NCI-H524 (cell line): ENCODE measurements at places on chromosomes 12 and 14.

DNA sequence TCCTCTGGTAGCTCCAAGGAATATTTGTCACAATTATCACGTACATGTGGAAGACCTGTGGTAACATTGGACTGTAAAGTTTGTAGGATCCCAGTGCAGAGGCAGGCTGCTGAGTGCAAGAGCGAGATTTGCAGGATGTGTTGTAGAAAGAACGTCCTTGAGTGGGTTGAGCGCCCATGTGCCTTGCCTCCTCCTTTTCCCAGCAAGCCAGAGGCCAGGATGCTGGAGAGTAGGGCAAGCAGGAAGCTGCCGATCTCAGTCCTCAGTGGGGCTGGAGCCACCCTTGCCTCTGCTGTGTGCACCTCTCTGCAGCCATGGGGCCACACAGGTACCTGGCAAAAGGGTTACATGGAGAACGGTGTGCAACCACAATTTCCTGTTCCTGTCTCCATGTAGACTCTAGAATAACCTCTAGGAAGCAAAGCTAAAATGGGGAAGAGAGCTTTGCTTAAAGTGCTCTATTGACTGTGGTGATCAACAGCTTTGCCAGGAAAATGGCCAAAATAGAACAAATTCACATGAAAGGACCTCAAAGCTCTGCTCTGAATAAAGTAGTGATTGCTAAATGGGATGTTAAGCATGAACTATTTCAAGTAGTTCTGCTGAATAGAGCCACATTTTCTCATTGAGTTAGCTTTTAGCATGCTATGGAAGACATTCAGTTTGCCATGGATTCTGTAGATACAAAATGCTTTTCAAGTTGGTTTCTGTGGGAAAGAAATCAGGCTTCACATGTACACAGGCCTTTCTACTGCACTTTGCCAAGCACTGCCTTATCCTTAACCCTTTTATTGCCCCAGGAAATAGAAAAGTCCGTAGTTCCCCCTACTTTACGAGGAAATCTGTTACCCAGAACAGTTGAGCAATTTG is 37.4 kb downstream of the ANKRD9 start:
- no peak for DNase-seq

DNA sequence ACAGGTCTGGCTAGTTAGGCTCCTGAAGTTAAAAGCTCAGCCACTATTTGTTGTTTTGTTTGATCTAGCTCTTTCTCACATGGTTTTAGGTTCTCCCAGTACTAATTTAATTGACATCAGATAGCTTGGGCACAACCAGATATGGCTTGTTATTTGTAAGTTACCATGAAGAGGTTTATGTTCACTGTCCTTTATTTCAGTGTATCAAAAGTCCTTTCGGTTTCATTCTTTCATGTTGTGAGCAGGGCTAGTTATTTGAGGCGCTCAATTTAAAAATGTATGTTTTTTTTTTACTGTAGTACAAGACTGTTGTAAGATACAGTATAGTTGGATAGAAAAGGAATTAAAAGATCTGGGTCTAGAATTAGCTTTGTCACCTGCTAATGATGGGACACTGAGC is 7.0 kb downstream of the GPX2 start:
- DNase-seq = no peak

DNA sequence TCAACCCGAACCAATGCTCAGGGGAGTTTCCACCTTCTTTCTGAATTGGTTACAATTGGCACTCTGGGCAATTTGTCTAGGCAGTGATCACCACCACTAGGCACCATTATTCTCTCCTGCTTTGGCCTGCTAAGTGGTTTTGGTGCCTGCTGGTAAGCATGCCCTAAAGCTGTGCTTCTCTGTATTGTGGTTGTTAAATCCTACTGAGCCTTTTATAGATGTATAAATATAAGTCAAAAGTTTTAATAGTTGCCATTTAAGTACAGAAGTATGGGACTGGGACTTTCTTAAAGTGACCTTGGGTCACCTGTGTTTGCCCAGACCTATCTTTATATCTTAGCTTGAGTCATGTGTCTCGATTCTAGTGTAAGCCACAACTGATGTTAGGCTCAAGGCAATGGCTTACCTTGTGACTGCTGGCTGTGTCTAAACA is 475.9 kb downstream of the SLC16A7 start:
- no peak for DNase-seq

DNA sequence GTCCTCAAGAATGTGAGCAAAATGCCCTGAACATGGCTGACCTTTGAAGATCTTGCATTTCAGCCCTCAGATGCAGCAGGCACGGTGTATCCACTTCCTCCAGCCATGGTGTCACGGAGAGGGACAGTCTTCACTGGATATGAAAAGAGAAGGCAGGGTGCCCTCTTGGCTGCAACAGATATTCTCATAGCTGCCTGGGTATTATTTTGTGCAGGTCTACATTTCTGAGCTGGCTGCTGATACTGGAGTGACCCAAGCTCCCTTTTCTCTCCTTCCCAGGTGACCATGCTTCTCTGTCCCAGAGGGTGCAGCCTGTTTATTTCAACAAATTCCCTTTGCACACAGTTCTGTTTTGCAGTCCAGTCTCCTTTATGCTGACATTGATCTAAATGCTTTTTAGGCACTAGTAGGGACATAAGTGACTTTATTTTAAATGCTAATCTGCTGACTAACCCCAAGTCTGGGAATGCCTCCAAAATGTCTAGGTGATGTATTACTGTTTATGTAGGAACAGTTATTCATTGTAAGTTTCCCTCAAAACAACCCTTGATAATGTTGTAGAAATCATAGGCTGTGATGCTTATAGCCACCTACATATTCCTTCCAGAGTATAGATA is 17.4 kb upstream of the PYGL start:
- no peak for DNase-seq

DNA sequence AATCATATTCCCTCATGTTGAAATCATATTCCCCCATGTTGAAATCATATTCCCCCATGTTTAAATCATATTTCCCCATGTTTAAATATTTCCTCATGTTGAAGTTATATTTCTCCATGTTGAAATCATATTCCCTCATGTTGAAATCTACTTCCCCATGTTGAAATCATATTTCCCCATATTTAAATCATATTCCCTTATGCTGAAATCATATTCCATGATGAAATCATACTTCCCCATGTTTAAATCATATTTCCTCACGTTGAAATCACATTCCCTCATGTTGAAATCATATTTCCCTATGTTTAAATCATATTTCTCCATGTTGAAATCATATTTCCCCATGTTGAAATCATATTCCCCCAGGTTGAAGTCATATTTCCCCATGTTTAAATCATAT is 34.6 kb upstream of the ADGRD1 start:
- no peak for DNase-seq

DNA sequence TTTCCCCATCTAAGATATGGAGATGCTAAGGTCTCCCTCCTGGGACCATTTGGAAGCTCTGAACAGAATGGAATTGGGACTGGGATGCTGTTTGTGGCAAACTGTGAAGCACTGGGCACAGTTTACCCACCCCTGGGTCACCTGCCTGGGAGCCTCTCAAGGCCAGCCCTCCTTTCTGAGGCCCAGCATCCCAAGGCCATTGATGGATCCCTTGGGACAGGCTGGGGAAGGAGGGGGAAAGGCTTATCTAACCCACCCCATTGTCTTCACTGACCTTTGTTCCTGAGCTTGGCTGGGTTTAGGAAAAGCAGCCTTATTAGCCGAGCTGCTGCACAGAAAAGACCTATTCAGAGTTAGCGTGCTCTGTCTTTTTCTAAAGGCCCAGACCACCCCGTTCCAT is 5.2 kb downstream of the CCDC85C start:
- no peak for DNase-seq

DNA sequence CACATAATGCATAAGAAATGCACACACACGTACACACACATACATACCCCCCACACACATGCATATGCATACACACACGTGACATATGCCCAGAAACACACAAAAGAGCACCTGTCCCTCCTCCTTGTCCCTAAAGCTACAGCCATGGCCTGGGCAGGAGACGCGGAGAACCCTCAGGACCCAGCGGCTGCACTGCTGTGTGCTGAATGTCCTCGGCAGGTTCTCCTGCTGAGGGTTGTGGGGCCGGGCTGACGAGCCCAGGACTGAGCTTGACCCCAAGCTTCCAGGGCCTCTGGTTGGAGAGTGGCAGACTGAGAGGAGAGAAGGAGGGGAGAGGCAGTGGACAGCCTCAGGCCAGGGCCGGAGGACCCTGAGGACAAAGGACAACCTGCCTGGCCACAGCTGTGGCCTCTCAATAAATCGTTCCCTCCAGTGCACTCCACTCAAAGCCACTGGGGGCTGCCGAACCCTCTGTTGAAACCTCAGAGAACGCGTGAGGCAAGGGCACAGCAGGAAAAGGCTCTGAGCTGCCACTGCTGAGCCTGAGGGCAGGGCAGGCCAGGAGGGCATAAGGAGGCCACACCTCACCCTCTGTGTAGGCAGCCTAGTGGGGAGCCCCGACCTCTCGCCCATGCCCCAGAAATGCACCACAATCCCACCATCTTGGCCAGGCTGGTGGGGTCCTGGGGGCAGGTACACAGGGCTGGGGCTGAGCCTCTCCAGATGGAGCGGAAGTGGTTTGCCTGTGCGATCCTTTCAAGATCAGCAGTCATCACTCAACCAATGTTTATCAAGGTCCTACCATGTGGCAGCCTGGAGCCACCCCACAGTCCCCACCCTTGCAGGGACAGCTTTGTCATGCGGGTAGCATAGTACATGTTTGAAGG is 3.1 kb downstream of the CACNA2D4 start:
- DNase-seq = no peak

- no peak for DNase-seq
Observed at GRCh38 chr14:93037351-93037750, 78.4 kb downstream of the ITPK1 start.
